ENCODE measurements at places on chromosomes 1 and 21.

DNA sequence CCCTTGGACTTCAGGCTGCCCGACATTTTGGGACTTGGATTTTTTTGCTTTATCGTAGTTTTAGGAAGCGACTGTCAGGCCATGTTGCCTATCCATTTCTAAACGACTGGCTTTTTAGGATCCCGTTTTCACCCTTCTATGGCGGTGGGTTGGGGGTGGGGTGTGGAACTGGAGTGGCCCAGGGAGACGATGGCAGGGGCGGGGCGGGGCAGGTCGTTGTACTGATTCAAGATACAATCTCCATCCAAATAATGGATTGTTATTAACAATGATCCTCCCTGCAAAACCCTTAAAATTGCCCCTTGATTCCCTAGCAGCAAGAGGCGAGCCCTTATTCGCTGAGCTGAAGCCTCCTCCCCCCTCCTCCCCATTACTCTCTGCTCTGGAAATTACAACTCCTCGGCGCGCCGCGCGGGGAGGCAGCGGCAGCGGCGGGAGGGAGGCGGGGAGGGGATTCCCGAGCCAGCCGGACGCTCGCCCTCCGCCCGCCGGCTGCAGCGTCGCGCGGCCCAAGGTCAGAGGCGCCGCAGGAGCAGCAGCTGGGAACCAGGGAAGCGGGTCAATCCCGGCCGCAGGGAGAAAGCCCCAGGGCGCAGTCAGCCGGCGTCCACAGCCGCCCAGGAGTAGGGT is at the start of gene TRIM67:
TSS of gene TRIM67 (plus strand) at position 392 of the 630 bp plus-strand sequence. CDS start 912 bp downstream, outside the sequence.
- no peak for DNase-seq

DNA sequence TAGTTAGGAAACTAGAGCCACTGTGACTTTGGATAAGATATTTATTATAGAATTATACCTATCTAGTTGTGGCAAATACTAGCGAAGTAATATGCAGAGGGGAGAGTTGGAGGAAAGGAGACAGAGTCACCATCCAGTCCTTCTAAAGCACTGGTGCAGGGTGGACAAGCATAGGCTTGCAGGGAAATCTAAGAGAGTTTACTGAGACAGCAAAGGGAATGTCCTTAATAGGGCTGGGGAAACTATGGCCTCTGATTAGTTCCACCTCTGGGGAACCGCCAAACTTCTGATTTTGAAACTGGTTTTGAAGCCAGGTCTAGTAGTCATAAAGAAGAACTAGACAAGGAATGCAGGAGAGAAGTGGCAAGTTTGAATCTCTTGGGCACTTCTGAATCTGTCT is 407.9 kb downstream of the VAV3 start:
- DNase-seq = no peak

GRCh38 chr1:194629011-194629410 is 1442.6 kb upstream of the B3GALT2 start:
- no peak for DNase-seq

DNA sequence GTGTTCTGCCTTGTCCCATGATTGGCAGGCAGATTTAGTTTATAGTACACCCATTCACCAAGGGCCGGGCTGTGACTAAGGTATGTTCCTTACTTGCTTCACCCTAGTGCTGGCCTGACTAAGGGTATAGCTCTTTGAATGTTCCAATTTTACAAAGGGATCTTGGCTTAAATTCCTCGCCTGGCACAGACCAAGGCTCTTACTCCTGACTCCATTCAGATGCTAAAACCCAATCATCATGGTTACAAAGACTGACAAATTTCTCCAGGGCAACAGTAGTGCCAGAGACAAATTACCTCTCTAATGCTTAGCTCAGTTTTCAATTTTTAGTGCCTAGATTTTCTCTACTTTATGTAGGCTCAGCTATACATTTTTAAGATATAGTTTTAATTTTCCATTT is 11.5 kb upstream of the C1orf53 start:
- DNase-seq = no peak

DNA sequence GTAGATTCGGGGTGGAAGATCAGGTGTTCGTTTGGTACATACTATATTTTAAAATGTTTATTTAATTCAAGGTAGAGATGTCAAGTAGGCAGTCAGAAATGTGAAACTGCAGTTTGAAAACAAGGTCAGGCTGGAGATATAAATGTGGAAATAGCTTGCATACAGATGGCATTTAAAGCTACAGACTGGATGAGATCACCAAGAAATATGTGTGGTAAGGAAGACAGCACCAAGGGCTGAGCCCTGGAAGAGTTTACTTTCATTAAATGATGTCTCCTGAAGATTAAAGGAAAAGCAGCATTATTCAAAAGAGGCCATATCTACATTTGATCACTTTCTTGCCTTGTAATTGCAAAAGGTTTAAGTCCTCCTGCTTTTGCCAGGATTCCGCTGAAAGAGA is 271.3 kb downstream of the PTBP2 start:
- peak; percentile 51 for DNase-seq

- no peak for DNase-seq
These were observed 136.1 kb downstream of the RWDD3 start for GRCh38 chr1:95369985-95370690.

DNA sequence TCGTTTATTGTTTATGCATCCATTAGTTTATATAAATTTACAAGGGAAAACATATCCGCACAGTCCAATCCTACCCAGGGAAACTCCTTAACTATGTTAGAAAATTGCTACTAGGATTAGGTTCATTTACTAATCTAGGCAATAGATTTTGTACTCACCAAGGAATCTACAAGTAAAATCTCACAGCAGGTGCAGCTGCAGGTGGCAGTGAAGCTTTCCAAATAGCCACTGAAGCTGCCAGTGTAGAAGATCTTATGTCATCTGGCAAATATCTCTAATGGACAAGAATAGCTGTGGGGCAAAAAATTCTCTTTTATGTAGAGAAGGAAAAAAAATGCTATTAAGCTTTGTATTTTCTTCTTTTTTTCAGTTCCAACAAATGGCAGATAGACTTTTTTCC is 963.4 kb upstream of the ADGRL4 start:
- no peak for DNase-seq

DNA sequence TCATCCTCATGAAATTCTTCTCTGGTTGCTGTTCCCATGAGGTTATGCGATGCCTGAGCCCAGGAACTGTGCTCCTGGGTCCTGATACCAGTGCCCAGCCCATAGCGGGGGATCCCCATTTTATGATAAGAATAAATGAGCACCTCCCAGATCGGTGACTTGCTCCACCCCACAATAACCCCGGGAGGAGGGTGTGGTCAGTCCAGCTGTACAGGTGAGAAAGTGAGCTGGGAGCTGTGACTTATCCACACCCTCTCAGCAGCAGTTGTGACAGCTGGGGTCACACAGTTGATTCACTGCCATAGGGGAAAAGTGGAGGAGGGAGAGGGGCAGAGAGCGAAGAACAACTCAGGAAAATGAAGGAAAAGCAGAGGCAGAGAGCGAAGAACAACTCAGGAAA is 33.4 kb downstream of the OR2G3 start:
- no peak for DNase-seq

DNA sequence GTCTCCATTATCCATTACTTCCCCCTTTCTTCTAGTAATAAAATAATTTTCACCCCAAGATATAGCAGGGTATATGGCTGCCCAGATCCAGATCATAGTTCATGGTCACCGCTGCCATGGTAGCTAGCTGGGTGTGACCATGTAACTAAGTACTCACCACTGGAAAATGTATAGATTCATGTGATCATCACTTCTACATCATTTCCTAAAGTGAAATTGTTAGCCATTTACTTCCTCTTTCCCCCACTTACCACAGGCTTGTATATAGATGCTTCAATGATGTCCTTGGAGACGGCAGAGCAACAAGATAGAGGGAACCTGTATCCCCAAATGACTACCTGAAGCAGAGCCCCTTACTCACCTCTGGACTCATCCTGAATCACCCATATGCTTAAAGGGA is 22.7 kb upstream of the EYA3 start:
- no peak for DNase-seq

DNA sequence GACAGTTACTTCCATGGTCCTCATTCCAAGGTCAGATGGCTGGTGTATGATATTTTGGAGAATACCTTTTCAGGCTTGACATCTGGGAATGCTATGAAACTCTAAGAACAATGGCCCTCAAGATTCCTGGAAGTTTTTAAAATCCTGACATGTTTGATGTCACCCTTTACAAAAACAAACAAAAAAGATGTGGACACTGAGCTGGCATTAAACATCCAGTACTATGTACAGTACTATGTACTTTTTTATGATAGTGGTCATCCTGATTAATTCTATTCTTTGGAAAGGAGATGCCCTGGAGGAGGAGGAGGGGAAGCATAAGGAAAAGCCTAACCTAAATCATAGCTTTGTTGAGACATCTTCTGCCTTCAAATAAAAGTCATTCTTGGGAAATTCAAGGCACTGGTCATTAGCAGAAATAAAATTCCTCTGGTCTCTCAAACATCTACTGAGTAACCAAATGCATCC is 235.4 kb downstream of the HMCN1 start:
- peak; percentile 3 for DNase-seq

DNA sequence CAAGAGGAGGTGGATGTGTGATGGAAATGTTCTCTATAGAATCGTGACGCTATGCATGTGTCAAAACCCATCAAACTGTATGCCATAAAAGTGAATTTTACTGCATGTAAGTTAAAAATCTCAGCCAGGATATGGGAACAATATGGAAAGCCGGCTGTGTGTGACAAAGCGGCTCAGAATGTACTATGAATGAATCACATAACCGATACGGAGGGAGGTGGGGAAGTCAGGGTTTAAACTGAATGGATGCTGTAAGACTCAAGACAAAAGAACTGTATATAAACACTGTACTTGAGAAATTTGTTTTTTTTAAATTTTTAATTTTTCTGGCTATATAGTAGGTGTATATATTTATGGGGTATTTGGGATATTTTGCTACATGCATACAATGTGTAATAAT is 111.6 kb upstream of the PDE4B start:
- peak; percentile 60 for DNase-seq

- DNase-seq = peak; percentile 23
These were observed 312.8 kb downstream of the HLX start for GRCh38 chr1:221192055-221192454.

DNA sequence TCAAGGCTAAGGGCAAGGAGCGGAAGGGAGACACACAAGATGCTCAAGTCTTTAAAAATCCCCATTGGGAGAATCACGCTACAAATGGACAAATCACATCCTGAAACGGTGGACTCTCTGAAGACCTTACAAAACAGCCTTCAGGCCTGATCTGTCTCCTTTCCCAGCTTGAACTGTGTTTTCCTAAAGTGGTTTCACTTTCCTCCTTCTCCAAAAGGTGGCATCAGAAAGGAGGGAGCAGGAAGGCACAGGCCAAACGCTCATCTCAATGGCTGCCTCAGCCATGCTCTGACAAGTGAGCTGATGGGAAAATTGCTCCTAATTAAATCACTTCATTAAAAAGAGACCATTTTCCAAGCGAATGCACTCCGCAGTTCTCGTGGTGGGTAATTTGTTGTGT is 47.7 kb downstream of the UTP25 start:
- peak; percentile 65 for DNase-seq

GRCh38 chr1:9048551-9048950 is 20.9 kb downstream of the SLC2A5 start:
- no peak for DNase-seq

GRCh38 chr1:222709700-222710153 is 2.6 kb downstream of the AIDA start:
- DNase-seq = peak; percentile 7

DNA sequence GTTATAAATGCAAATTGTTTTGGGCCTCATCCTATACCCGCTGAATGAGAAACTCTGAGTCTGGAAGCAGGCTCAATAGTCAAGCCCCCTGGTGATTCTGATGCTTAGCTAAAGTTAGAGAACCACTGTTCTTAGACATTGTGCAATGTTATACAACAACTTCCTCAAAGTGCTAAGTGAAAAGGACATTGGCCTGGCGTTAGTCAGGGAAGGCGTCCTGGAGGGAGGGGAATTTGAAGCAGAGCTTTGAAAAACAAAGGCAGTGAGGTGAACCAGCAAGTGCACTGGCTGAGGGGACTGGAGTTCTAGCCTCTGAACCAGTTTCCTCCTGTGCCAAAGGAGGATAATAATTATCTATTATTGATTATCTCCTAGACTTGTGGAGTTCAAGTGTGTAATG is 5.1 kb downstream of the CD1D start:
- no peak for DNase-seq

GRCh38 chr21:30962013-30962412 is 76.3 kb downstream of the KRTAP19-8 start:
- no peak for DNase-seq

- no peak for DNase-seq
These were observed 67.7 kb downstream of the PTGER3 start for GRCh38 chr1:70979881-70980280.

DNA sequence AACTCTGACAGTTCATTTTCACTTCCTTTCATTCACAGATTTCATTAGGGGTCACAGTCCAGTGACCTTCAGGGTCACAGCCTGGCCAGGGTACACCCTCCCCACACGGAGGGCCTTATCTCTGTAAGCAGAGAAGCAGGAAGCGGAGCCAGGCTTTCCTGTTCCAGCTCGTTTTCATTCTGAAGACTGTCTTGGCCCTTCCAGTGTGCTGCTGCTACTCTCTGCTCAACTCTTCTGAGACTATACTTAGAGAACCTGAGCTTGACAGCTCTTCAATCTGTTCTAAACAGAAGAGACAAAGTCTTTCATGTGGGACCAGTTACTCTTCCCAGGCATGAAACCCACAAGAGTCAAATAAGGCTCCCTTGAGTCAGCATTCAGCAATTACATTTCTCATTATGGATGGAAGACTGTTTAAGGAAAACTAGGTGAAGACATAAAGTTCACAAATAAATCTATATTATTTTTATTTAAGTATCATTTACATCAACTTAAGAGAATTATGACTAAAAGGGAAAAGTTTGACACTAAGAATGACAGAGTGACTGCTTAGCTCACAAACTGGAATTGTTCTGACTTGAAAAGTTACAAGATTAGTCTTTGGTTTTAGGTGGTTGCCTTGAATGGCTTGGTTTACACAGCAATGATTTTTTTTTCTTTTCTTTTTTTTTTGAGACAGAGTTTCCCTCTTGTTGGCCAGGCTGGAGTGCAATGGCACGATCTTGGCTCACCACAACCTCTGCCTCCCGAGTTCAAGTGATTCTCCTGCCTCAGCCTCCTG is 4.8 kb upstream of the TDRD10 start:
- DNase-seq = no peak

DNA sequence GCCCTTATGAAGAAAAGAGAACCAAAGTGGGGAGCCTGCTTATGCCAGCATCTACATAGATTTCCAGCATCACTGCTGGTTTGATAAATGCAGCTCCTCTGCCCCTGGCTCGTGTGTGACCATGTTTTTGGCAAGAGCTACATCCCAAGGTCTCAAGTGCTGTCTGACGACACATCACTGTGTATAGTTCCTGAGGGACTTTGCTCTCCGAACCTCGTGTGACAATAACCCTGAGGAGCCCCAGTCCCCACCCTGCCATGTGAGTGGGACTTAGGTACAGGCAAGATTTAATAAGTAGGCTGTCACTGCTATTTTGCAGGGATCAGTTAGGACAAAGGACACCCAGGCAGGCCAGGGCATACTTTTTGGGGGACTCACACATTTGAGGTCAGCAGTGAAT is 28.8 kb upstream of the RERE start:
- no peak for DNase-seq
